Kidney tubule cell (primary cell): ENCODE measurements at places on chromosomes 4 and X.

DNA sequence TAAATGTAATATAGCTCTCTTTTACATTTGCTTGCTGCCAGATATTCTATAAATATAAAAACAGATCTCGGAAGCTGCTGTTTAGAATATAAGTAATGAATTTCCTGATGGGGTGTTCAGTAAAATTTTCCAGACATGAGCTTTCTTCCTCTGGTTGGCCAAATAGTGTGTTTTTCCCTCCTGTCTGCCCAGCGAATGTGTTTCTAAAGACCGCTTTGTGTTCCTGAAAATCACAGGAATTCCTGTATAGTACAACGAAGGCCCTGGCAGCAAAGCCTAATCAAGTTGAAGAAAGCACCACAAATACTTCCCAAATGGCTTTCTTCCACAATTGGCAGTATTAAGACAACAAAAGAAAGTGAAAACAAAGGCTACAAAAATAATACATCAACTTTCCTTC, 494.1 kb downstream of the INPP4B start:
- DNase-seq, result no peak

DNA sequence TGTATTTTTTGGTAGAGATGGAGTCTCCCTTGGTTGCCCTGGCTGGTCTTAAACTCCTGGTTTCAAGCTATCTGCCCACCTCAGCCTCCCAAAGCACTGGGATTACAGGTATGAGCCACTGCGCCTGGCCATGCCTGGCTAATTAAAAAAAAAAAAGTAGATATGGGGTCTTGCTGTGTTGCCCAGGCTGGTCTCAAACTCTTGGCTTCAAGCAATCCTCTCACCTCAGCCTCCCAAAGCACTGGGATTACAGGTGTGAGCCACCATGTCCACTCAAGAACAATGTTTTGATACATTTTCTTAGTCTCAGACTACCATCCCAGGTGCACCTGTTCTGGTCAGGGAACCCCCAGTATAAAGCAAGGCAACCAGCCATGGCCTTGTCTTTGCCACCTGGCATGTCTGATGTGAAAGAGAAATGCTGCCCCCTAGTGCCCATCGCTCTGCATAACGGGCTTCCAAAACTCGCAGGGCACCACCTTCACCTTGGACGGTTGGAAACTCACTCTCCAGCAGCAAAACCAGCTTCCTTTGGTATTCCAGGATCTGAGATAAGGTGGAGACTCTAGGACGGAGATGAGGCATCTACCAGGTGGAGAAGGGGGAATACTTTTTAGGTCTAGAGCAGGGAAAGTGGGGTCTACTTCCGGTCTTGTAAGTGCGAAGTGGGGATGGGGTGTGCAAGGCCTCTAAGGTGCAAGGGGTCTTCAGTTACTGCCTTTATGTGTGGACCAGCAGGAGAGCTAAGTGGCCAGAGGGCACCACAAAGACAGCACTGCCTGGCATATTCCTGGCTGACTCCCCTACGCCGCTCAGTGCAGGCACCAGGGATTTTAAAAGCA, 47.7 kb upstream of the AFAP1 start:
- DNase-seq, result peak; percentile 75

- DNase-seq, result no peak
Observed at GRCh38 chr4:128917781-128918180, 108.3 kb downstream of the JADE1 start.

GRCh38 chr4:156673483-156673882, 298.1 kb downstream of the PDGFC start:
- no peak for DNase-seq

- no peak for DNase-seq
Observed at GRCh38 chr4:32169841-32170240, 1449.7 kb downstream of the PCDH7 start.

DNA sequence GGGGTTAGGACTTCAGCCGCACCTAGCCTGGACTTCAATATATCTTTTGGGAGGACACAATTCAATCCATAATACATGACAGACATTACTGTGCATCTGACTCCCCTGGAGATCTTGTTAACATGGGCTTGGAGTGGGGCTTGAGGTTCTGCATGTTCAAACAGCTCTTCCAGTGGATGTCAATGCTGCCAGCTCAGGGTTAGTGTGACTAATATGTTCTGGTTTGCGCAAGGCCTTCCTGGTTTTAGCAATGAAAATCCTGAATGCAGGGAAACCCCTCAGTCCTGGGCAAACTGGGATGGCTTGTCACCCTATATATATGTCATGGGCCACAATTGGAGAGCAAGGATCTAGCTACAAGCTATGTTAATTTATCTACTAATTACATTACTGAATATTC, 2.7 kb upstream of the TSPAN7 start:
- no peak for DNase-seq

- no peak for DNase-seq
Observed at GRCh38 chrX:69123481-69123880, 41.8 kb downstream of the PJA1 start.

DNA sequence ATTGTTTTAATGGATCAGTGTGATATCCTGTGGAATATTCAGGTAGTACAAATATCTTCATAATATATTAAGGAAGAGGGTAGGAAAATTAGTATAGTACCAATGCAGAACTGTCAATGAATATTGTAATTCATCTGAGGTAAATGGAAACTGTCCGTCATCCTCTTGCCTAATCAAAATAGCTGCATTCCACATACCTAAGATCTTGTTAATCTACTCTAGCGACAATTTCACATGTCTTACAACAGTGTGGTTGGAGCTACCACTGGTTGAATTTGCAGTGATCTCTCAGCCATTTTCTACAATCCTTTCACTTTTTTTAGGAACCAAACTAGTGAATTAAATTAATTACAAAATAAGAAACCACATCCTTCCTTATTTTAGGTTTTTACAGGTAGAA, 117.5 kb downstream of the PCDH18 start:
- DNase-seq, result no peak

- DNase-seq, result no peak
Observed at GRCh38 chrX:19769467-19769866, 117.9 kb downstream of the SH3KBP1 start.

DNA sequence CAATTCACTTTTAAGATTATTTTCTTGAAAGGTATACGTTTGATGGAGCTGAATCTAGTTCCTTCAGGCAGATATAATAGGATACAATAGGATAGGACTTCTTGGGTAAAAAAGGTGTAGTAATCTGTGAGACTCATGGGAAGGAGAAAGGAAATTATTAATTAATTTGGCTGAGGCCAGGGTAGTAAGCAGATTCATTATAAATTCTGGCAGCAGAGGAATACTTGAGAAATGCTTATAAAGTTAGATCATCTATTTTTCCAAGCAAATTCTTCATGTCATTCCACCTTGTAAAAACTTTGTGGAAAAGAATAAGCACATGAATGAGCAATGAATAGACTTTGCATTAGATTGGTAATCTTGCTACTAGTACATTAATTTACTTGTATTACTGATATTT, 46.9 kb downstream of the GYPE start:
- peak; percentile 71 for DNase-seq

DNA sequence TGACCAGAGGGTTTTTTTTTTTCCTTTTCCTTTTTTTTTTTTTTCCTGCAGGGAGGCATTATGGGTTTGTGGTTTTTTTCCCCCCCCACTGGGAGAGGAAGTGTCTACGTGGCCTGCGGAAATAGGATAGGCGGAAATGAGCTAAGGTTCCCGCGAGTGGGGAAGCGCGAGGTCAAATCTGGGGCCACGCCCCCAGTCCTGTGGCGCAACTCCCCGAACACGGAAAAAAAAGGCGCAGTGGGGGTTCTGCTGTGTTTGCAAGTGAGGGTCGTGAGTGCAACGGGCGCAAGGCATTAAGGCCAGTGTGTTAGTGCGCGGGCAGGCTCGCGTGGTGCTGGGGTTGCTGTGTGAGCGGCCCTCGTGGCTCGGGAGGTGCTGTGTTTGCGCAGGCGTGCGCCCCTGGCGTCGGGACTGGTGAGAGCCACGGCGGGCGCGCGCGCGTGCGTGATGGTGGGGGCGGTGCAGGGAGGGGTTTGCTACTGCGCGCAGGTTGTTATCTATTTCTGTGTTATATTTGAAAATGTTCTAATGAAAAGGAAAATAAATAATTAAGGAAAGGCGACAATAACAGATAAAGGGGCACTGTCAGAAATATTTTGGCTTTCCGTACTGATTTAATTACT, 685 bp upstream of the MORF4L2 start:
- DNase-seq, result peak; percentile 77

DNA sequence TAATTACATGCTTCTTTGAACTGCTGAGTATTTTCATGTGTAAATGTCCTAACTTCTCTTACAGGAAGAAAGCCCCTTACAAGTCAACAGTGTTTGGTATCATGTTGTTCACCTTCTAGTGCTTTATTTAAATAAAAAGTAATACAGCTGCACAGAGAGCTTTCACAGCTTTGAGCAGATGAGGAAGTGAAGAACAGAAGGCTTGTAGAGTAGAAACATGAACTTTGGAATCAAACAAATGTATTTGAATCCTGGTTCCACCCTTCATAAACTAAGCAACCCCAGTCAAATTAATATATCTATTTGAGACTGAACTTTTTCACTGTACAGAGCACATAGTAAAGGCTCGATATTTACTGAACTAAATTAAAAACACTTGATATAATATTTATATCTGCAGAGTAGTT, 120.5 kb downstream of the CAMK2D start:
- DNase-seq, result no peak

- DNase-seq, result no peak
Observed at GRCh38 chr4:139808381-139808807, 142.8 kb downstream of the MGST2 start.

- DNase-seq, result no peak
Observed at GRCh38 chr4:123867910-123868587, 471.5 kb downstream of the SPRY1 start.

- DNase-seq, result no peak
Observed at GRCh38 chrX:13086076-13086475, 41.7 kb upstream of the FAM9C start.

DNA sequence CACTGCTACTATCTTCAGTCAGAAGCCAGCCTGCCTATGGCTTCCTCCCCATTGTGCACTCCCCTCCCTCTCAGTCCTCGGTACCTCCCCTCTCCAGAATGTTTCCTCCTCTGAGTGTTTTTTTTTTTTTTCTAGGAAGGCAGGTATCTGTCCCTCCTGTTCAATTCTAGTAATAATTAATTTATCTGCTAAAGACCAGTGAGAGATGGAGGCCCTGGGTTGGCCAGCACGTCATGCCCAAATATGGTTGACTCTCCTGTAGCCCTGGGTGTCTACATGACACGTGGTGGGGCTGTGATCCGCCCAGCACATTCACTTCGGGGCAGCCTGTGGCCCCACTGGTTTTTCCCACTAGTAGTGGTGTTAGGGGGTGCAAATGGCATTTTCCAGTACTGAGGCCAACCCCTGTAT, 1.8 kb downstream of the FLNA start:
- DNase-seq, result peak; percentile 93

DNA sequence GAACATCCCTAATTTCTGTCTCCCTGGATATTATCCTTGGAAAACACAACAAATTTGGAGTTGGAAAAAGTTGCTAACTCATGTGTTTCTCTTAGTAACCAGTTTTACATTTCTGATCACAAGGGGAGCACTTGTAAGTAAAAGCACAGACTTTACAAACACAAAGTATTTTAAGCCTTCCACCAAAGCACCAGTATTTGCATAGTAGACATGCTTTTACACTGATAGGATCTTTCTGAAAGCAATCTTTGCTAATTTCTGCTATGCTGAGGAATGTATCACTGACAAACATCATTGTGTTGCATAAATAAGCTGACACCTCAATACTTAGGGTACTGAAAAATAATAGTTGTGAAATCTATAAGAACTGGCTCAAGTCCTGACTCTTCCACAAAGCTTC, 100.6 kb downstream of the MID1 start:
- no peak for DNase-seq

GRCh38 chrX:13669246-13669737, 16.4 kb downstream of the TCEANC start:
- peak; percentile 99 for DNase-seq

- peak; percentile 80 for DNase-seq
Observed at GRCh38 chr4:147355847-147356246, 125.0 kb upstream of the EDNRA start.

GRCh38 chrX:38326086-38326485, 1.2 kb downstream of the RPGR start:
- DNase-seq, result no peak

DNA sequence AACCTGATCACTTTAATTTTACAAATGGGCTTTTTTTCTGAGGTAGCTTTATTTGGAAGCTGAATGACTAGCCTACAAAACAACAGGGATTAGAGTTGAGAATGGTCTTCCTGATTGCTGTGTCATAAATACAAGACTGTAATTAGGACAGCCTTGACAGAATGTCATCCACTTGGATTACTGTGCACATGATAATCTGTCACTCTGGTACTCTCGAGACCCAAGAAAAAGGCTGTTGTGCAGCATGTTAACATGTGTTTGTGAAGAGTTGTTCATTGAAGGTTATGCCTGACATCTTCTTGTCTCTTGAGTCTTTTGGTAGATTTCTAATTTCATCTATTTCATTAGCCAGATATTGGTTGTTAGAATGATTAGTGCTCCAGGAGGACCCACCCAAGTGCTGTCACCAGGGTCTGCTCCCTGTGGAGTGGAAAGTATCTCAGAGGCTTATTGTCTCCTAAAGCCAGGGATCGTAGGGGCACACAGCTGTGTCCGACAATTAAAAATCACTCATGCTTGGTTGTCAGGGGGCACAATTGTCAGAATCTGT, 212.2 kb upstream of the GPRIN3 start:
- DNase-seq, result no peak

DNA sequence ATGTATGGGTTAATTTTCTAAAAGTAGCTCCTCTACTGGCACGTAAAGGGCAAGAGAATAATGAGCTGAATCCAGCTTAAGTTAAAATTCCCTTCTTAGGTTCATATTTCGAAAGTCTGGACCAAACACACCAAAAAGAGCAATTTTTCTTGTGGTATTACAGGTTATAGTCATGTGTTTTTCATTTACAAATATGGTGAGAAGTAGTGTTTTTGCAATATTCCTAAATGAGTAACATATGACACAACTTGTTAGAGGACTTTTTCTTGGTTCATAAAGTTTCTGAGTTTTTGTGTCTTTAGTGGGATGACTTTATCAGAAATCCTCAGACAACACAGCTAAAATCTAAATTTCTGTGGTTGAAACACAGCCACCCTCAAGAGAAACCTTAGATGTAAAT, 172.1 kb downstream of the AFF2 start:
- no peak for DNase-seq

GRCh38 chr4:24588216-24588954, 4.0 kb upstream of the DHX15 start:
- DNase-seq, result no peak

DNA sequence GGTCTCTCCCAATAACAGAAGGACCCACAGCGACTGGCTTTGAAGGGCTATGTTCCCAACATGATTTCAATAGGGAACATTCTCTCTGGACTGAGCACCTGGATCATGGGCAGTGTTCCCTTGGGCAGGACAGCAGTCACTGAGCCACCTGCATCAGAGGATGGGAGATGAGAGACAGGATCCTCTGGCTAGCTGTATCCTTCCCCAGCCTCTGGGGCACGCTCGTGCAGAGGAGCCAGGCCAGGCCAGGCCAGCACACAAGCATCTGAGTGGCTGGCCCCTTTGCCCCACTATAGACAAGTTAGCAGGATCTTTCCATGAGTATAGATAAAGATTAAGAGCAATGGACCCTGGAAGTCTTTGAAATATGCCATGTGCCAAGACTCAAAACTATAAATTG, 66.3 kb downstream of the NEUROG2 start:
- DNase-seq, result no peak

GRCh38 chr4:18185491-18185890, 163.9 kb upstream of the LCORL start:
- DNase-seq, result no peak
